ENCODE measurements at places on chromosomes 7 and 10.
A peak's percentile ranks its signal among the peaks of the same experiment; 100 is the strongest.

- H3K4me1 ChIP-seq = no peaks in the 10 kb centered on the region
- H3K4me3 ChIP-seq = no peak overlapping the region
- H3K27me3 ChIP-seq = peaks cover 8% of the 10 kb centered on the region
- DNase-seq = no peak
- no peak overlapping the region for H3K27ac ChIP-seq
Measured at GRCh38 chr7:99837649-99838361, 10.0 kb downstream of the CYP3A43 start.

GRCh38 chr7:32357535-32358277, 132.5 kb downstream of the LSM5 start:
- H3K27me3 ChIP-seq = no peaks in the 10 kb centered on the region
- H3K36me3 ChIP-seq = no peaks in the 10 kb centered on the region
- DNase-seq = no peak

- no peak overlapping the region for H3K27ac ChIP-seq
- DNase-seq = no peak
- H3K36me3 ChIP-seq = no peaks in the 10 kb centered on the region
- peaks cover 21% of the 10 kb centered on the region for H3K4me1 ChIP-seq
Measured at GRCh38 chr10:110405380-110405779, 92.3 kb upstream of the DUSP5 start.

DNA sequence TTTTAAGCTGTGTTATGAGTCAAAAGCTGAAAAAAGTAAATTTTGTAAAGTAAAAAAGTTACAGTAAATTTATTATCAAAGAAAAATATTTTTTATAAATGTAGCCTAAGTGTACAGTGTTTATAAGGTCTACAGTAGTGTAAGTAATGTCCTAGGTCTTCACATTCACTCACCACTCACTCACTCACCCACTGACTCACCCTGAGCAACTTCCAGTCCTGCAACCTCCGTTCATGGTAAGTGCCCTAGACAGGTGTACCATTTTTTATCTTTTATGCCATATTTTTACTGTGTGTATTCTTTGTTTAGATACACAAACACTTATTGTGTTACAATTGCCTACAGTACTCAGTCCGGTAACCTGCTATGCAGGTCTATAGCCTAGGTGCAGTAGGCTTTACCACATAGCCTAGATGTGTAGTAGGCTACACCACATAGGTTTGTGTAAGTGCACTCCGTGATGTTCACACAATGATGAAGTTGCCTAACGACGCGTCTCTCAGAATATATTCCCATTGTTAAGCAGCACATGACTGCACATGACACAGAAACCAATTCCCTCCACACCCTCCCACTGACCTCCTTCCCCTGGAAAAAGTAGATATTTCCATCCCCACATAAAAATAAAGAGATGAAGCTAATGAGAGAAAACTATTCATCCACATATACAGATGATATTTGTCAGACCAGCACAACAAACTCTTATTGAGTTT, 44.8 kb upstream of the FGL2 start:
- H3K36me3 ChIP-seq = no peaks in the 10 kb centered on the region
- no peaks in the 10 kb centered on the region for H3K27me3 ChIP-seq
- peak; percentile 51 for DNase-seq
- no peak overlapping the region for H3K4me3 ChIP-seq
- H3K4me1 ChIP-seq = peaks cover 12% of the 10 kb centered on the region

- H3K4me1 ChIP-seq = peaks cover 1% of the 10 kb centered on the region
- no peaks in the 10 kb centered on the region for H3K36me3 ChIP-seq
- H3K27me3 ChIP-seq = no peaks in the 10 kb centered on the region
- DNase-seq = no peak
- peak overlapping the region; percentile 68 for H3K27ac ChIP-seq
Measured at GRCh38 chr10:42637648-42638054, 719 bp downstream of the ZNF33B start.

GRCh38 chr7:156305351-156305750, 335.2 kb upstream of the RNF32 start:
- no peak overlapping the region for H3K4me3 ChIP-seq
- H3K27me3 ChIP-seq = no peaks in the 10 kb centered on the region
- no peaks in the 10 kb centered on the region for H3K36me3 ChIP-seq
- no peaks in the 10 kb centered on the region for H3K4me1 ChIP-seq
- no peak for DNase-seq
- no peak overlapping the region for H3K27ac ChIP-seq

- H3K27ac ChIP-seq = no peak overlapping the region
- no peaks in the 10 kb centered on the region for H3K27me3 ChIP-seq
- no peak overlapping the region for H3K4me3 ChIP-seq
- DNase-seq = no peak
Measured at GRCh38 chr7:141884539-141885225, 31.5 kb upstream of the OR9A4 start.

GRCh38 chr10:106857213-106857612, 307.3 kb downstream of the SORCS1 start:
- H3K27me3 ChIP-seq = no peaks in the 10 kb centered on the region
- no peak overlapping the region for H3K27ac ChIP-seq
- no peaks in the 10 kb centered on the region for H3K36me3 ChIP-seq
- H3K4me3 ChIP-seq = no peak overlapping the region

- no peak overlapping the region for H3K4me3 ChIP-seq
- H3K27me3 ChIP-seq = no peaks in the 10 kb centered on the region
- peaks cover 6% of the 10 kb centered on the region for H3K4me1 ChIP-seq
- peak; percentile 89 for DNase-seq
- peak overlapping the region; percentile 95 for H3K27ac ChIP-seq
Measured at GRCh38 chr7:66627151-66627681, 1.5 kb upstream of the KCTD7 start.

DNA sequence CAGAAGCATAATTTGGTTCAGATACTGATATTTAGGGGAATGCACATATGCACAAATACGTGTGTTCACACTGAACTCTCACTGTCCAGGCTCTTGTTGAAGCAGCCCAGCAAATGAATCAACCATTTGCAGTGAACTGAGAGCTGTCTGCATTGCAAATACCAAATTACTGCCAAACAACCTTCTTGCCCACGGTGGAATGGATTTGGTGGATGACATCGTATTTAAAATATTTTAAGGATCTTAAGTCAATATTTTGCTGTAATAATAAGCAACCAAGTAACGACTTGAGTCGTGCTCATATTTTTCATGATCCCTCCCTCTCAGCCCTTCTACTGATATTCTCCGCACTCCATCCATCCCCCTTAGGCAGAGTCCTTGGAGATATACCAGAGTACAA, 107.9 kb upstream of the FEZF1 start:
- DNase-seq = no peak
- no peak overlapping the region for H3K27ac ChIP-seq
- H3K36me3 ChIP-seq = no peaks in the 10 kb centered on the region
- H3K27me3 ChIP-seq = no peaks in the 10 kb centered on the region
- no peak overlapping the region for H3K4me3 ChIP-seq

GRCh38 chr7:105228555-105228954, 160.2 kb downstream of the SRPK2 start:
- H3K4me1 ChIP-seq = peaks cover 1% of the 10 kb centered on the region

DNA sequence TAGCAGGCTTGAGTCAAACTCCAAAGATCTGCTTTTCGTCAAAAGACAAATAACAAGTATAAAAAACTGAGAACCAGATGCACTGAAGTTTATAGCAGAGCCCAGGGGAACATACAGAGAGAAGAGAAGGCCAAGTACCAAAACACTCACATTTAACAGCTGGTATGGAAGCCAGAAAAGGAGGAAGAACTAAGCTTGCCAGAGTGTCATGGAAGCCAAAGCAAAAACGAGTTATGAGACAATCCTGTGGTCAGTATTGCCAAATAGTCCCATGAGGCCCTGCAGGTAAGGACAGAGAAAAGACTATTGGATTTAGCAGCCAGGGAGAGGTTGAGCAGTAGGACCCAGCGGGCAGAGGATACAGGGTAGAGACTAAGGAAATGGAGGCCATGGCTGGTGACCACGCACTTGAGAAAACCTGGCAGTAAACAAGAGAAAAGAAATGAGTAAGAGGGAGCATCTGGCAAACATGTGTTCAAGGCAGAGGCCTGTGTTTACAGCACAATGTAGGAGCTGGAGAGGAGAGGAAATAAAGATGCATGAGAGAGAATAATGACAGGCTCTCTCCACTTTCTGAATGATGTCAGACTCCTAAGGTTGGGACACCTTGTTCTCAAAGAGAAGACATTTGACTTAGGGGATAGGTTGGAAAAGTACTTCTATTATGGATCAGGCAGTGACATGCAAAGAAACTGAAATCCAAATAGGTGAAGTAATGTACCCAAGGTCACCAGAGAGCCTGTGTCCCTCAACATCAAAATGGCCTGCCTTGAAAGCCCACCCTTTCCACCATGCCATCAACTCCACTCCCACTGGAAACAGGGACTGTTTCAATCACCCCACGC, 9.1 kb downstream of the CREB3L2 start:
- H3K36me3 ChIP-seq = peaks cover 3% of the 10 kb centered on the region
- H3K4me3 ChIP-seq = no peak overlapping the region
- H3K4me1 ChIP-seq = peaks cover 25% of the 10 kb centered on the region
- H3K27ac ChIP-seq = peak overlapping the region; percentile 52

GRCh38 chr7:1176891-1177373, 16.9 kb upstream of the ZFAND2A start:
- peak; percentile 31 for DNase-seq
- H3K4me1 ChIP-seq = 0 out of 2 replicates have a peak, but pooled peaks cover 2% of the 10 kb centered on the region
- peaks cover 2% of the 10 kb centered on the region for H3K27me3 ChIP-seq
- H3K36me3 ChIP-seq = no peaks in the 10 kb centered on the region

GRCh38 chr7:39130857-39131526, 153.3 kb downstream of the POU6F2 start:
- H3K27me3 ChIP-seq = no peaks in the 10 kb centered on the region
- H3K4me1 ChIP-seq = no peaks in the 10 kb centered on the region
- H3K36me3 ChIP-seq = no peaks in the 10 kb centered on the region
- no peak for DNase-seq
- no peak overlapping the region for H3K27ac ChIP-seq

DNA sequence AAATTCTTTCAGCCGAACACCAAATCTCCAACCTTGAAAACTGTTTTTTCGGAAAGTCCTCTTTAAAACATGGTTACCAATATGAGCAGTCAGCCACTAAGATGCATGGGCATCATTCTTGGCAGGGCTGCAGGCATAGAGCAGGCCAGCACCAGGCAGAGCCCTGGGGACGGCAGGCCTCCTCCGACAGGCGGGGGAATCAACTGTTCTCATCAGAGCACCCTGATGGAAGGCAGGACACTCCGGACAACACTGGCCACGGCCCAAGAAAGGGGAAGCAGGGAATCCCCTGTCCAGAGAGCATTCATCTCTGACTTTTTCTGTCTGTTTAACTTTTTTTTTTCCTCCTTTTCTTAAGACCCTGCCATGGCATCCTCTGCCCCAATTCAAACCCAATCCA, 1.4 kb upstream of the NOS3 start:
- no peaks in the 10 kb centered on the region for H3K4me1 ChIP-seq
- peaks cover 6% of the 10 kb centered on the region for H3K27me3 ChIP-seq
- H3K4me3 ChIP-seq = no peak overlapping the region
- H3K27ac ChIP-seq = no peak overlapping the region
- no peak for DNase-seq
- no peaks in the 10 kb centered on the region for H3K36me3 ChIP-seq

GRCh38 chr10:44046605-44047004, 338.3 kb downstream of the CXCL12 start:
- H3K27me3 ChIP-seq = peaks cover 14% of the 10 kb centered on the region
- peaks cover 7% of the 10 kb centered on the region for H3K4me1 ChIP-seq
- H3K27ac ChIP-seq = no peak overlapping the region
- no peaks in the 10 kb centered on the region for H3K36me3 ChIP-seq

DNA sequence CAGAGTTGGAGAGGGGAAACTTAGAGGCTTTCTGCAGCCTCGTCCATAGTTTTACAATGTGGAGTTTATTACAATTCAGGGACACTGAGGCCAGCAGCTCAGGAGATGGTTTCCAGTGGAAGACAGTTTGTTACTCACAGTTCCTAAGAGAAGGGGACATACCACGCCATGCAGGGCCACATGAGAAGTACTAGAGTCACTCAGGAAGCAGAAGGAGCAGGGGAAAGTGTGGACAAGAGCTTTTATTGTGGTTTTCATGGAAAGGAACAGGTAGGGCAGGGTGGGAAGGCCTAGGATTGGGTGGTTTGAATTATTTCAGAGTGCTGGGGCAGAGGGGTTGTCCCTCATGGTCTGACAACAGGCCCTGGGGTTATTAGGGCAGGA, 292.1 kb upstream of the IGFBP3 start:
- no peak for DNase-seq
- H3K4me3 ChIP-seq = no peak overlapping the region
- H3K4me1 ChIP-seq = peaks cover 6% of the 10 kb centered on the region
- H3K27ac ChIP-seq = no peak overlapping the region
- H3K27me3 ChIP-seq = peaks cover 2% of the 10 kb centered on the region

- H3K27me3 ChIP-seq = no peaks in the 10 kb centered on the region
- H3K4me3 ChIP-seq = no peak overlapping the region
- no peak overlapping the region for H3K27ac ChIP-seq
- no peaks in the 10 kb centered on the region for H3K4me1 ChIP-seq
- DNase-seq = no peak
Measured at GRCh38 chr10:3512263-3512662, 272.7 kb downstream of the KLF6 start.

DNA sequence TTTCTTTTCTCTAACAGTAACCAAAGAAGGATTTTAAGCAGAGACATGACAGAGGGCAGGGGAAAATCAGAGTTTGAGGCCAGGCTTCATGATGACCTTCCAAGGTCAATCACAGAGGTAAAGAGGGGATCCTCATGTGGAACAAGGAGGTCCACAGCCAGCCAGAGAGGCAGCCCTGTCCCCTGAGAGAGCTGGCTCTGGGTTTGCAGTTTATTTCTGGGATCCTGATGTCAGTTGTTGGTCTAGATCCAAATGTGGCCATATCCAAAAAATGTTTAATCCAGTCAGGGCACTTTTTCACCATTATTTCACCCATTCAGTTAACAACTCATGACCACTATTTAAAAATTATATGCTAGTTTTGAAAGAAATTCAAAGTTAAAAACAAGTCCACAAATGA, 45.6 kb downstream of the GPR141 start:
- no peaks in the 10 kb centered on the region for H3K36me3 ChIP-seq
- H3K27ac ChIP-seq = no peak overlapping the region
- no peaks in the 10 kb centered on the region for H3K27me3 ChIP-seq
- H3K4me1 ChIP-seq = no peaks in the 10 kb centered on the region
- no peak overlapping the region for H3K4me3 ChIP-seq

DNA sequence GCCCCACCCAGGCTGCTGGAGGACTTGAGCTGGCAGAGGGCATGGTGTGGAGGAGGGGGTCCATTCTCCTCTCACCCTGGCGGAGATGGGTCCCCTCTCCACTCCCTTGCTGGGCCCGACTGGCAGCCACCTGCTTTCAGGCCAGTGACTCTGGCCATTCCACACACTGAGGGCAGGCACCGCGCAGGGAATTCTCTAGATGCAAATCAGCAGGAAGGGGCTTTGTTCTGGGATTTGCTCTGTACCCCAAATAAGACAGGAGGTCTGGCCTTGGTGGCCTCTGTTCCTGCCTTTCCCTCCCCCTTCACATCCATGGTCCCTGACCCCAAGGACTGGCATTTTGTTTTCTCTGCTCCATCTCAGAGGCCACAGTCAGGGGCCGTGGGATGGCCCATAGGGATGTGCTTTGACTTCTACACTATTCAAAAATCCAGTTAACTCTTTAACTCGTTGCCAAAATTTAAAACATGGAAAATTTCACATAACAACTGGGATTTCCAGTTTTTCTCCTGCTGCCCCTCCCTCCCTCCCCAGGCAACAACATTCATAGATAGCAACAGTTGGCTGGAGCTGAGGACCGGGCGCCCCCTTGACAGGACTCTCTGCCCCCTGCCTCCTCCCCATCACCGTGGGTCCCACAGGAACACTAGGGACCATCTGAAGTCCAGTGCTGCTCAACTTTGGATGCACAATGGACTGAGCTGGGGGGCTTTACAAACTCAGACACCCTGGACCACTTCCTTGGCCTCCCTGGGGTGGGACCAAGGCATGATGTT, 33.9 kb downstream of the PPIF start:
- peaks cover 19% of the 10 kb centered on the region for H3K36me3 ChIP-seq
- H3K27me3 ChIP-seq = no peaks in the 10 kb centered on the region
- peak overlapping the region; percentile 79 for H3K27ac ChIP-seq
- peaks cover 27% of the 10 kb centered on the region for H3K4me1 ChIP-seq

All from IMR-90 (cell line).